Amniotic stem cell (primary cell): ENCODE measurements at places on chromosomes 7 and 10.

DNA sequence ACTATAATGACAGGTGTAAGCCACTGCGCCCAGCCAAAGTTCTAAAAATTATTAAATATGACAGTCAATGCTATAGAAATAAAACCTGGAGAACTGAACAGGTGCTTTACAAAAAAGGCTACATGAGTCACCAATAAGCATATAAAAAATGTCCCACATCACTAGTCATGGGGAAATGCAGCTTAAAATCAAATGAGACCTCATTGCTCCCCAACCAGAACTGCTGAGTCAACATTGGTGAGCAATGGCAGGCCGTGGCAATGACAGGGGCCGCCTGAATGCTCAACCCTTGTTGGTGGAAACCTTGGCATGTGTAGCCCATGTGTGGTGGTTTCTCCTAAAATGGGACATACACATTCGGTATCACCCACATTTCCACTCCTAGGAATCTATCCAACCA lies 352.3 kb upstream of the KLF6 start:
- no peak for DNase-seq

DNA sequence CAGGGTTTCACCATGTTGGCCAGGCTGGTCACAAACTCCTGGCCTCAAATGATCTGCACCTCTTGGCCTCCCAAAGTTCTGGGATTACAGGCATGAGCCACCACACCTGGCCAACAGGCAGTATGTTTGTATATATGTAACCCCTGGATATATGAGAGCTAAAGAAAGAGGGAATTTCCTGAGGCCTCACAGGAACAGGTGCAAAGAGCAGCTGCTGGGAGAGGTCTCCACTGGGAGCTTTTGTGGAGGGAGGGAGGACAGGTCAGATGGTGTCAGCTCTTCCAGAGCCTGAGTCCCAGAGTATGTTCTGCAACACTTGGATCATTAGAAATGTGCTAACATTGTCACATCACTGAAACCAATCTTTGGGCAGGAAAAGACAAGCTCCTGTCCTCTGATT lies 110.1 kb upstream of the KIF5B start:
- no peak for DNase-seq

DNA sequence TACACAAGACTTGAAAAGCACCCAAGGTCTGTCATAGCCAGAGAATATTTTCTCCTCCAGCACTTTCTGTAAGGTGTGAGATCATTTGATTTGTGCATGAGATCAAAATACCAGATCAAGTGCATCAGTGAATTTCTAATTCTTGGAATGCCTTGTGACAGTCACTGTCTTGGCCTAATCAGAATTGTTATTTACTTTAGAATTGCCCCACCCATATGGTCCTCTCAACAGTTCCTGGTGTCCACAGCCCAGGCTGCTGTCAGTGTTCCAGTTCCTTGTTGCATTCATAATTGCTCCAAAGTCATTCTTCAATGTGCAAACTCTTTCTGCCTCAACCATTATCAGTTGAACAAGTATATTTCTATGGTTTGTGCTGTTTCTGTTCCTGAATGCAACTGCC lies 770.2 kb downstream of the NRG3 start:
- no peak for DNase-seq

GRCh38 chr7:42765931-42766330 lies 145.9 kb downstream of the C7orf25 start:
- DNase-seq: no peak

GRCh38 chr10:103715430-103715829 lies 139.9 kb downstream of the SH3PXD2A start:
- DNase-seq: peak; percentile 68

- no peak for DNase-seq
Measured at GRCh38 chr7:140624392-140625191, 16.0 kb downstream of the DENND2A start.

- DNase-seq: no peak
Measured at GRCh38 chr10:102603946-102604345, 40.3 kb upstream of the TRIM8 start.

DNA sequence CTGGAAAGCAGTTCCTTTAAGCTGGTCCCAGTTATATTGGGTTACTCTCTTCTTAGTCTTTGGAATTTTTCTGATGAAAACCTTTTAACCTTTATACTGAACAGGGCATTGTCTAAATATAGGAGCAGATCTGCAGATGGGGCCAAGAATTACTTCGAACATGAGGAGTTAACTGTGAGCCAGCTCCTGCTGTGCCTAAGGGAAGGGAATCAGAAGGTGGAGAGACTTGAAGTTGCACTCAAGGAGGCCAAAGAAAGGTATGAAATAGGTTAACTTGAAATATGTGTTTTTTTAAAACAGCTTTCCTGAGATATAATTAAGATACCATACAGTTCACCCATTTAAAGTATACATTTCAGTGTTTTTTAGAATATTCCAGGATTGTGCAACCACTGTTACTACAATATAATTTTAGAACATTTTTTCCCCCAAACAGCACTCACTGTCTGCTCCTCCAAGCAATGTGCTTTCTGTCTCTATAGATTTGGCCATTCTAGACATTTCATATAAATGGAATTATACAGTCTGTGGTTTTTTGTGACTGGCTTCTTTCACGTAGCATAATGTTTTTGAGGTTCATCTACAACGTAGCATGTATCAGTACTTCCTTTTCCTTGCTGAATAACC lies 18.9 kb downstream of the OPTN start:
- no peak for DNase-seq

DNA sequence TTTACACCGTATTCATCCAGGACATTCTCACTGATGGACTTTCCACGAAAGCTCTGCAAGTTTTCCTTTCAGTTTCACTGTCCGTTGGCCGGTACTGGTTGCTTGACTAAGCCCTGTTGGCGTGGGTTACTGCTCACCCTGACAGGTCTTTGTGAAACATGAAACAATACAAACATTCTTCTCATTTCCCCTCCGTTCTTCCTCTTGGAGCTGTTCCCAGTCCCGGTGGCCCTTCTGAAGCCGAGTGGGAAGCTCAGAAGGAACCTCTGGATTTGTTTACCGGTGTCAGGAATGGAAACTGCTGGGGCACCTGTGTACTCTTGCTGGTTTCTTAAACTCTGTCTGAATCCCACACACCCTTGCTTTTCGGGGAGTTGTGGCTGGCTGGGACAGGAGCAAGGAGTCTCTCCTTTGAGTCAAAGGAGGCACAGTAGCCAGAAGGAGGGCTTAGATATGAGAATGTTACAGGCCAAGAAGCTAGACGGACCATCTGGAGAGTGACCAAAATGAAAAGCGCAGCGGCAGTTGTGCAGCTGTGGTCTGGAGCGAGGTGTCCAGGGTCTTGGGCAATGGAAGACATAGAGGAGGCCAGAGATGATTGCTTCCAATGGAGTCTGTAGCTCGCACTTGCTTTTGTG lies 45.7 kb downstream of the LYZL2 start:
- no peak for DNase-seq

- DNase-seq: no peak
Measured at GRCh38 chr10:76411729-76412435, 980.5 kb downstream of the LRMDA start.

DNA sequence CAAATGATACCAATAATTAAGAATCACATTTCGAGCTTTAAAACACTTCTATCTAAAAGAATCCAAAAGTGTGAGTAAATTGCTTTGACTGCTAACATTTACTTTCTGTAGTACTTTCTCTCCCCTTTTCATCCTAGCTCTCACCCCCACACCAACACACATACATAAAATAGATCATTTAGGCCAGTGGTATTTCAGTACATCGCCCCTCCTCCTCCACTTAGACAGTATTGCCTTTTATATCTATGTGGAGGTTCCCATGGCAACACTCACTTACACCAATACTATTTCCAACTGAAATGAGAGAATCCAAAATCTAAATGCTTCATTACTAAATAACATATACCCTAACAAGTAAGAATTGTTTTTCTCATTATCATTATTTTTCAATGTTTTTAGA lies 58.9 kb downstream of the HIBADH start:
- DNase-seq: no peak

GRCh38 chr10:79905322-79906314 lies 43.3 kb downstream of the SFTPD start:
- no peak for DNase-seq

- no peak for DNase-seq
Measured at GRCh38 chr7:22934023-22934422, 79.9 kb downstream of the HYCC1 start.

- DNase-seq: peak; percentile 36
Measured at GRCh38 chr10:28841625-28842024, 164.3 kb downstream of the BAMBI start.

GRCh38 chr10:115944538-115944937 lies 328.5 kb downstream of the GFRA1 start:
- no peak for DNase-seq

DNA sequence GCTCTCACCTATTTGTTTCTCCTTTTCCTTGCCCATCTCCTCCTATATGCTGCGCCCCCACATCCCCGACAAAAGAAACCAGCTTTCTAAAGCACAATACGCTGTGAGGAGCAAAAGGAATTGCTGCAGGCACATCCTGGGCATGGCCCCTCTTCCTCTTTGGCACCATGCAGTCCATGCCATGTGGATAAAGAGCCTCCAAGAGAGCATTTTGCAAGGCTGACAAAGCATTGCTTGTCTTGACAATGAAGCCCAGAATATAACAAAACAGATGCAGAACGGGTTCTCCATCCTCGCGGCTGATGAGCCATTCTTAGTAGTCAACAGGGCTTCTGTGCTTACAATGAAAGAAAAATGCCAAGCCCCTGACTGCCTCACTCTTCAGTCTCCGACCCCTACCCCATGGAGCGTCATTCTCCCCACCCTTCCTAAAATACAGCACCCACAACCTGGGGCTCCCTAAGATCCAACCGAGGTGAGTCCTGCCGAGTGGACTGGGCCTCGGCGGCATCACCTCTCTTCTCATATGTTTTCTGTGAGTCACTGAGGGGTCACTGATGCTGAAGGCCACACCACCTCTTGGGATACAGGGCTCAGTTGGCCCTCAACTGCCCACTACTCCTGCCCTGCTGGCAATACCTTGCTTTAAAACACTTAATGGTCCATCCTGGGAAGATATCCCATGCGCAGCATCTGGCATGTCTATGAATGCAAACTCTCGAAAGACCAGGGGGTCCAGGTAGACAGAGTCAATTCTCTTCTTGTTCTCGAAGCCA lies 47.5 kb downstream of the GSDME start:
- no peak for DNase-seq

DNA sequence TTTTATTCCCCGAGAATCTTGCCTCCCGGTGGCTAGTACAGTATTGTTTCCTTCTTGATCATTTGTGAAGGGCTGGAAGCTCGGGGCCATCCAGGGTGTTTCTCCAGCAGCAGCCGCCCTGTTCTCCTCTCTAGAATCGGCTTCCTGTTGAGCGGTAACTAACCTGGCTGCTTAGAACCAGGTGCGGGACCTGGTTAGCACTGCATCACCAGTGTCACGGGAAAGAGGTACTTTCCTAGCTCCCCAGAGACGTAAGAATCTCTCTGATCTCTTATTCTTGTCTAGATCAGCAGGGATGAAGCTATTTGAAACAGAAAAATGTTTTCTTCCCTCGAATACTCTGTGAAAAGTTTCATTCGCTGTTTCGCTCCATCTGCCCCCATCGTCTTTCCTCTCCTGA lies 239.2 kb downstream of the CELF2 start:
- no peak for DNase-seq

GRCh38 chr7:6440381-6440780 lies 7.4 kb downstream of the DAGLB start:
- DNase-seq: no peak

- no peak for DNase-seq
Measured at GRCh38 chr10:8306685-8307364, 252.3 kb downstream of the GATA3 start.

DNA sequence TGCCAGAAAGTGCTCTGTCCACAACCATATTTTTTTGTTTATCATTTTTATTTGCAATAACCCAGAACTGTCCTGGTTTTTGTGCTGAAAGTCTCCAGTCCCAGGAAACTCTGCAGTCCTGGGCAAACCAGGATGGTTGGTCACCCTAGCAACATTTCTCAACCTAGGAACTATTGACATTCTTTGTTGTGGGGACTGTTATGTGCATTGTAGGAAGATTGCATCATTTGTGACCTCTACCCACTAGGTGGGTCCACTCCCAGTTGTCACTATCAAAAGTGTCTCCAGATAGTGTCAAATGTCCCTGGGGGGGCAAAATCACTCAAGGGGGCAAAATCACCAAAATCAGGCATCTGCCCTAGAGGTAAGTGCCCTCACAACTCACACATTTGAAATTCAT lies 14.0 kb upstream of the SRI start:
- no peak for DNase-seq

DNA sequence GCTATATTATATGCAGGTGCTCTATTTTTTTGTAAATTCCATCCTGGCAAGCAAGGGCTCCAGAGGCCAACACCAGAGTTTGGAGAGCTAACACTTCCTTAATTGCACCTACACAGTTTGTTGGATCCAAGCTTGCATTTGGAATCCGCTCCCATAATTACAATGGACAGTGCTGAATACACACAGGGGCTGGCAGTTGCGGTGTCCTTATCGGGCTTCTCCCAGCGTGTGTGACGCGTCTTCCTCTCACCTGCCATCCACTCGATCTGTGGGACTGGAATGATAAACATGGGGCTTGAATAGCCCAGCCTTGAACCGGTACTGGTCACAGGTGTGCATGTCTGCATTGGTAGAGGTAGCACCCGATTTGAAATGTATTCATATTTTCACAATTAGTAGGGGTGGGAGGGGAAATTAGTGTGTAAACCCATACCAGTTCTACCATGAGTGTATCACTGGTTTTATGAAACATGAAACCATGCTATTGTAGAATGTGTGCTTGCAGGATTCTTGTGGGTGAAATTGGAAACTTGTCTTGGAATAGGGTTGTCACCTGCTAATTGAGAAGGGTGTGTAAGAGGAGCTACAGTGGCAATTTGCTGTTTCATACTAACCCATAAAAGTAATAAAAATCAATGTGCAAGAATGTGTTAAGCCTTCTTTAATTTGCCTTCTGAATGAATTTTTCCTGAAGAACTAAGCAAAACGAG lies 316.5 kb downstream of the WDR11 start:
- no peak for DNase-seq

GRCh38 chr7:138886501-138886917 lies 88.5 kb upstream of the ATP6V0A4 start:
- peak; percentile 42 for DNase-seq

DNA sequence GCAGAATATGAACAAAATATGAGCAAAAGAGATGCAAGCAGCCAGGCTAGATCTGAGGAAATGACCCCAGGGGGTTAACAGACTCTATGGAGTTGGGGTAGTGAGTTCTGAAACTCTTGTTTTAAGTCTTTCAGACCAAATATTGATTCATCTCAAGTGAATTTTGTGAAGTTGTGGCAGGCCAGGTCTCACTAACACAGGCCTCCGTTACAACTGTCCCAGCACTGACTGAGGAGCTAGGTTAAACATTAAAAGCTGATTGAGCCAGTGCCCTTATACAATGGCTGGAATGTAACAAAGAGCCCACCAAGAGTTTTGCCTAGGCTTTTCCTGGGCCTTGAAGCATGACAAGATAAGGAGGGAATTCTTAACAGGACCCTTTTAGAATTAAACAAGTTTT lies 192.3 kb upstream of the STK17A start:
- DNase-seq: no peak

- no peak for DNase-seq
Measured at GRCh38 chr10:16472828-16473227, 36.0 kb downstream of the PTER start.
